ENCODE measurements at places on chromosomes 3 and 15. TPM values are rescaled to one million over a fixed set of nuclear protein-coding genes. Genes with fewer than 3 reads are reported as not detected.

ALDH1L1 gene
- total RNA-seq, result 5.4 TPM

NEK4 gene
- 15.9 TPM for total RNA-seq

CPN2 gene
- not detected for total RNA-seq

SLC9C1 gene
- not detected for total RNA-seq

GNAT1 gene
- not detected for total RNA-seq

CRTAP gene
- total RNA-seq, result 258 TPM

TCTA gene
- 6.6 TPM for total RNA-seq

RBMS3 gene
- total RNA-seq, result 7.3 TPM

DNA sequence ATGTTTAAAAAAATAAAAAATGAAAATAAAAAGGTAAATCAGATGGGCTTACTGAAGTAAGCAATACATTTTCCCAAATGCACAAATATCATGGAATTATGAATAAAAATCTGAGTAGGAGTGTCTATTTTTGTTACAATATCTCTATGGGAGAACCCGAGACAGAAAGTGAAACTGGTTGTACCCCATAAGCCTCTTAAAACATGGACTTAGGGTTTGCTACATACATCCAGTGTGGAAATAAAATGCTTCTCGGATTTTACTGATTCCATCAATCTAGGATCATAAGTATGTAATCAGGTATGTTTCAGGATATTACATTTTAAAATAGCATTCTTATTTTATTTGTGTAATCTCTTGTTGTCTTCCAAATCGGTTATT is 177.8 kb upstream of the CDIN1 start:
- no peak for DNase-seq

GRCh38 chr3:112925969-112926368 is 48.9 kb downstream of the CD200R1 start:
- no peak for DNase-seq

- no peak for DNase-seq
Observed at GRCh38 chr3:58323529-58324390, 8.9 kb upstream of the PXK start.

DNA sequence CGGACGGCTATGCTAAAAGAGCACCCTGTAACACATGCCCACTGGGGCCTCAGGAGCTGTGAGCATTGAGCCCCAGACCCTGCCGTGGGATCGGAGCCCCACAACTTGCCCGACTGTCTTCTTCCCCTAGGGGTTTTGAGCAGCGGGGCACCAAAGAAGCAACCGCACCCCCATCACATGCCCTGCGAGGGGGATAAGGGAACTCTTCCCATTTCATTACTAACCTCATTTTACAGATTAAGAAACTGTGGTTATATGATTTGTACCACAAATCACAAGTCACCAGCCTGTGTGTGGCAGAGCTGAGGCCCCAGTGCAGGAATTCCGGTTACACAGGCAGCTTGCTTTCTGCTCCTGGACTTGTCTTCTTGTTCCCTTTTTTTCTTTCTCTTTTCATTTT is 86.2 kb downstream of the CD47 start:
- DNase-seq, result no peak

GRCh38 chr15:77506311-77507142 is 85.8 kb downstream of the HMG20A start:
- peak; percentile 62 for DNase-seq

DNA sequence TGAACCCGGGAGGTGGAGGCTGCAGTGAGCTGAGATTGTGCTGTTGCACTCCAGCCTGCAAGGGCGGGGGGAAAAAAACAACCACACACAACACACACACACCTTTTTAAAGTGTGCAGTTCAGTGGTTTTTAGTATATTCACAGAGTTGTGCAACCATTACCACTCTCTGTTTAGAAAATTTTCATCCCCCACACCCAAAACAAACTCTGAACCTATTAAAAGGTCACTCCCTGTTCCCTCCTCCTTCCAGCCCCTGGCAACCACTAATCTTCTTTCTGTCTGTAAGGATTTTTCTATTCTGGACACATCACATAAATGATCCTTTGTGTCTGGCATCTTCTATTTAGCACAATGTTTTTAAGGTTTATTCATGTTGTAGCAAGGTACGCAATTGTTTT is 159.1 kb downstream of the ATG7 start:
- no peak for DNase-seq

- DNase-seq, result no peak
Observed at GRCh38 chr15:85154061-85154460, 172.4 kb downstream of the PDE8A start.

GRCh38 chr3:157916672-157917071 is 189.5 kb downstream of the SHOX2 start:
- no peak for DNase-seq

GRCh38 chr15:91857772-91858171 is 4.3 kb downstream of the SLCO3A1 start:
- DNase-seq, result no peak

DNA sequence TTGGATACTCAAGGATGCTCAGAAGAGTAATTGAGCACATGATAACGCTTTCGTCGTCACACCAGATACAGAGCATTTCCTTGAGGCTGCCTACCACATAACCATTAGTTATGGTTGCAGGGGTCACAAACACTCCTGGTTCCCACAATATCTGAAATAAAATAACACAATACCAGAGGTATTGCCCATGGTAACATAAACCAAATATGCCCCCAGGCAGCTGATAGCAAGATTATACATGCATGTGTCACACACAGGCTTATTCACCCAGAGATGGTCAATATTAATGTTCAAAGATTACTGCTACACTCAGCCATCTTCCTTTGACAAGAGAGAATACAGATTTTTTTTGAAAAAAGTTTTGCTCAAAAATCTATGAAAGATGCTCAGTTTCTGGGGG is 7.3 kb downstream of the RPL39L start:
- no peak for DNase-seq

DNA sequence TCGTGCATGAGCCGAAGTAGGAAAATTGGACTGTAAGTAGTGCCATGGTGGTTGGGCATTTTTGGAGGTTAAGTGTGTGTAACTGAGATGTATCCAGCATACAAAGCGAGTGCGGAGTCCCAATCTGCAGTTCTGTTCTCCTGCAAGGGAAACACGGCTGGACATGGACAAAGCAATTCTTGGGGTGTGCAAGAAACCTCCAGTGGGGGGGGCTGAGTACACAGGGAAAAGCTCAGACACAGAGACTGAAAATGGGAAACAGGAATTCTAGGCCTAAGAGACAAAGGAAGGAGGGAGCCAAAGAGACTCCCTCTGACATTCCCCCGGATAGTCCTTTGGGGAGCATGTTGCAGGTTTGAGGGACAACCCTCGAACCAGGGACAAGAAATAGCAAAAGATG is 83.2 kb upstream of the PLSCR4 start:
- no peak for DNase-seq

GRCh38 chr15:39400821-39401550 is 179.9 kb upstream of the THBS1 start:
- DNase-seq, result no peak
